ENCODE measurements at places on chromosomes 12 and 14.

DNA sequence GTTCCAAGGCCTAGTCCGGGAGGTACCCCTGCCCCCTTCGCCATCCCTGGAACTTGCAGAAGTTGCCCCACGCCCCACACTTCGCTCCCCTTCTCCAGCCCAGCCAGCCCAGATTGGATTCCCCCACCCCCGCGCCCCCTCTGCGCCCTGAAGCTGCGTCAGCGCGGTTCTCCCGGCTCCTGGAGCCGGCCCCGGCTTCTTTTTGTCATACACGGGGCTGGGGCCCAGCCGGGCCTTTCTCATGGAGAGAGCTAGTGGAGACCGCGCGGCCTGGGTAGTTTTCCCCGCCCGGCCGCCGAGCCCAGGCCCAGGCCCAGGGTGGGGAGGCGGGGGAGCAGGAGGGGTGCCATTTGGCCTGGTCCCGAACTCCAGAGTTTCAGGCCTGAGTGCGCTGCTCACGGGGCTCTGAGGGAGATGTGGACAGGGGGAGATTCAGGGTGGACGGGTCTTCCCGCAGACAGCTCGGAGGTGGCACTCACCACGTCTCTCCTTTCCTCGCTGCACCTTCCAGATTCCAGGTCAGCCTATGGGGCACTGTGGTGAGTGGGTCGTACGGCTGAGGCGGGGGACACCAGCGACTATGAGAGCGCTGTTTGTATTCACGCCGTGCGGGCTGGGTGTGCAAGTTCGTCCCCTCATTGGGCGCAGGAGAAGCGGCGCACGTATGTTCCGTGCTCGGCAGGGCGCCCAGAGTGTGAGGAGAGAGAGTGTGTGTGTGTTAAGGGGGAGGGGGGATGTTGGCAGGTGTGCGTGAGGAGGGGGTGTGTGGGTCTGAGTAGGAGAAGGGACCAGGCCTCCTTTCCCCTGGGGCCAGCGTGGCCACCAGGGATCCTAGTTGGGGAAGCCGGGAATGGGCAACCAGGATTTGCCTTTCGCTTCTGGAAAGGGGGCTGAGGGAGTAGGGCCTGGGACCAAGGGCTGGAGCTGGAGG lies 785 bp upstream of the LHX5 start:
- DNase-seq: no peak

DNA sequence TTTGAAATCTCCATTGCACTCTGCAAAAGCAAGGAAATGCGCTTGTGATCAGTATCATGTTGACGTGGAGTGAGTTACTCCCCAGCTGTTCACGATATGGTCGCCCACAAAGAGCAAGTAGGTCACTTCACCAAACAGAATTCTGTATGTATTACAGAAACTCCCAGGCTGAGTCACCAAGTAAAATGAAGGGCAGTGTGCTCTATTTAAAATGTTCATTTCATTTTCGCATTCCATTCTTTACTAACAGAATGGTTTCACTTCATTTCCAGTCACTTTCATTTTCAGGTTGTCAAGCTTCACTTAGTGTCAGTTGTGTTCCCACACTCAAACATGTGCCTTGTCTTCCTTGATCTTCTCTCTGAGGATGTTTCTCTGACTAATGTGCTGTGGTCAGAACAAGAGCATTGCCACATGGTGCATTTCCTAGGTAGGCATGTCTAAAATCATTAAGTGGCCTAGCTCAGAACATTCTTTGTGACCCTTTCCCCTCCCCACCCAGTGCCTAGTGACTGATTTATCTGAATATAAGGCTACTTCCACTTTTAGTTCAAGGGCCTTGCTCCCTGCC lies 391.2 kb downstream of the RAD51B start:
- DNase-seq: peak; percentile 86

DNA sequence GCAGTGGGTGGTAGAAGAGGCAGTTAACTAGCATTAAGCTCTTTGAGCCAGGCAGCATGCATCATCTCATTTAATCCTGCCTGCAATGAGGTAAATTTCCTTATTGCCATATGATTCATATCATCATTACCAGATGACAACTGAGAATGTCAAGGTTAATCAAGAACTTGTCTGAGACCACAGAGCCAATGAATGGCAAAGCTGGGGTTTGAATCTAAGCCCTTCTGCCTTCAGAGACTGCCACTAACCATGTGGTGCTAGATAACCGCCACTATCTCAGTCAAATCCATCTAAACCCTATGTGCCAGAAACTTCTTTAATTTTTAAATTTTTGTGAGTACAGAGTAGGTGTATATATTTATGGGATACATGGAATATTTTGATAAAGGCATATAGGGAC lies 77.8 kb upstream of the GRIP1 start:
- no peak for DNase-seq

DNA sequence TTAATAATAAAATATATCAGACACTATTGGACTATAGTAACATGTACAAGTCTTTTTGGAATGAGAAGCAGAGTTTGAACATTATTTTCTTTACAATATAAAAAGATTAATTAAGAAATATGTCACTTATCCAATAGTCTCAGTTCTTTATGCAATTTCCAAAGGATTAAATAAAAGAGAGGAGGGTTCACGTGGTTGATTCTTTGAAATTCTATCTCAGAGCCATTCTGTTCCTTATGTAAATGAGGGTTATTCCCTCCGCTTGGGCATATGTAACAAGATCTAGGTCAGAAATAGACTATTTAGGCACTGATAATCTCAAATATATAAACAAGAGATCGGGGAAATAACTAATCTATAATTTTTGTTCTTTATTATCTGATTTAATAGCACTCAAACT lies 2.1 kb upstream of the TUBA1A start:
- no peak for DNase-seq

- DNase-seq: no peak
Observed at GRCh38 chr12:28313631-28314030, 123.4 kb downstream of the CCDC91 start.

GRCh38 chr14:48726080-48726642 lies 860.0 kb downstream of the RPS29 start:
- DNase-seq: no peak

DNA sequence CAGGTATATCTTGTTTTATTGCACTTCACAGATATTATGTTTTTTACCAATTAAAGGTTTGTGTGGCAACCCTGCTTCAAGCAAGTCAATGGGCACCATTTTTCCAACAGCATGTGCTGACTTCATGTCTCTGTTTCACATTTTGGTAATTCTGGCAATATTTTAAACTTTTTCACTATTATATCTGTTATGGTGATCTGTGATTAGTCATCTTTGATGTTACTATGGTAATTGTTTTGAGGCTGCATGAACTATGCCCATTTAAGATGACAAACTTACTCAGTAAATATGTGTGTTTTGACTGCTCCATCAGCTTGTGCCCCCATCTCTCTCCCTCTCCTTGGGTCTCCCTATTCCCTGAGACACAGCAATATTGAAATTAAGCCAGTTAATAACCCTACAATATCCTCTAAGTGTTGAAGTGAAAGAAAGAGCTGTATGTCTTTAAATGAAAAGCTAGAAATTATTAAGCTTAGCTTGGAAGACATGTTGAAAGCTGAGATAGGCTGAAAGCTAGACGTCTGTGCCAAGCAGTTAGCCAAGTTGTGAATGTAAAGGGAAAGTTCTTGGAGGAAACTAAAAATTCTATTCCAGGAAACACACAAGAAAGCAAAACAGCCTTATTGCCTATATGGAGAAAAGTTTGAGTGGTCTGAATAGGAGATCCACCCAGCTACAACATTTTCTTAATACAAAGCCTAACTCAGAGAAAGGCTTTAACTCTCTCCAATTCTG lies 365.1 kb downstream of the ATP23 start:
- DNase-seq: no peak

DNA sequence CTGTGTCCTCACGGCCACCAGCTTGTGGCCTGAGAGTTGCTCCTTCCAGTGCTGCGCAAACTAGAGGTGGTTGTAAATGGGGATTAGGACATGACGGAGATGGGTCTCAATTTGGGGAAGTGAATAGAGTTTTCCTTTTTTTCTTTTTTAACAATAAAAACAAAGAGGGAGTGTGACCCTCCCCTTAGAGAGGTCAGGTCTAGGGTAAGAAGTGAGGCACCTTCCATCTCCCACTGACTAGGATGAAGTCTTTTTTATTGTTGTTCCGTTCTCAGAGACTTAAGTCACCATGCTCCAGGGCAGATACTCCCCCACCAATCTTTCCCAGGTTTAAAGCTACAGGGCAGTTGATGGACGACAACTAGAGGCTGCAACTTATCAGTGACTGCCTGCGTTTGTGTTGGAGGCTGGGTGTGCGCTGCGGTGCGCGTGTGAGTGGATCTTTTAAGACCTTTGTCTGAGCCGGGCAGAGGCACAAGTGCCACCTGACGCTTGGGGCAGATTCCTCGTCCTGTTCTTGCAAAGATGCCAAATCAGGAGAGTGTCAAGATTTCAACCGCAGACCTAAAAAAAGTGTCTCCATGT lies 2.1 kb upstream of the GSC start:
- DNase-seq: no peak

DNA sequence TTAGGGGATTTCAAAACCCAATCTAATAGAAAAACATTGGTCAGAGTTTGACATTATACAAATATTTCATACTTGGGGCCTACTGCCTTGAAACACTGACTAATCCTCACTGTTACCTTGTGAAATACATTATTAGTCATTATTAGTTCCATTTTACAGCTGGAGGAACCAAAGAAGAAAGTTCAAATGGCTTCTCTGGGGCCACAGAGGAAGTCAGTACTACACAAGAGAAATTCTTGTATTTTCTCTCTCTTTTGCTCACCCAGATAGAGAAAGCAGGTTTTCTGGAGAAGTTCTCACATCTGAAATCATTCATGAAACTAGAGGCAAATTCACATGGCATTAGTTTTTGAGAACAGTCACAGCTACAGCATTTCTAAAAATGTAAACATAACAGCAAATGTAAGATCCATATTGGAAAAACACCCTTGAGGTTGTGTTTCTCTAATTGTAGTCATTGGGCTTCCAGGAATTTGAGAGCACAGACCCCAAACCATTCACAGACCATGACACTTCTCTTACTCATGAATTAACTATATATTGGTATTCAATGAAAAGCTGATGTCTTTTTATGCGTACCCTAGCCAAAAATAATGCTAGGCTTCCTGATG lies 83.0 kb downstream of the LLPH start:
- no peak for DNase-seq

GRCh38 chr12:115354007-115354890 lies 670.3 kb upstream of the TBX3 start:
- DNase-seq: peak; percentile 95

DNA sequence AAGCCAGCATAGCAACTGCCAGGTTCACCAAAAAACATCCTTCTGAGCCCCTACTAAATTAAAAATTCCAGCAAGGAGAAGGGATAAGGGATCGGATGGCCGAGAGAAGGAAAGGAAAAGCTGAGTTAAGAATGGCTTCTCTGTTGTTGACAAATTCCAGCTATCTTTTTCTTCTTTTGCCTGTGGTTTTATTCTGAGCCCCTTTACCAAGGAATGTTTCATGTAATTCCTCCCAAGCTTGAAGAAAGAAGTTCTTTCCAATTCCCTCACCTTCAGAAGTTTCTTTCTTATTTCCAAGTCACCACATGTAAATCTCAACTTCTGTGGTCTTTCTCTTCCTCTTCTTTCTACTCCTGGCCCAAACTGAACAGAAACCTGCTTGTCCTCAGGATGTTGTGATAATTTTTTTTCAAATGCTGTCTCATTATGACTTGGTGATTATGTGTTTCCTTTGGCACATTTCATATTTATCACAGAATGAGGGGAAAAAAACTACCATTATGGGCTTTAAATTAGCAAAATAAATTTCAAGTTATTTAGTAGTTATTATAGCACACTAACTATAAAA lies 40.0 kb downstream of the FGD6 start:
- DNase-seq: no peak

GRCh38 chr12:113889891-113890581 lies 76.1 kb downstream of the RBM19 start:
- no peak for DNase-seq

- no peak for DNase-seq
Observed at GRCh38 chr14:21352587-21352986, 31.2 kb downstream of the SUPT16H start.

- DNase-seq: no peak
Observed at GRCh38 chr12:3791256-3791874, 38.5 kb upstream of the CRACR2A start.

GRCh38 chr14:64732536-64733120 lies 28.4 kb downstream of the PLEKHG3 start:
- DNase-seq: no peak

DNA sequence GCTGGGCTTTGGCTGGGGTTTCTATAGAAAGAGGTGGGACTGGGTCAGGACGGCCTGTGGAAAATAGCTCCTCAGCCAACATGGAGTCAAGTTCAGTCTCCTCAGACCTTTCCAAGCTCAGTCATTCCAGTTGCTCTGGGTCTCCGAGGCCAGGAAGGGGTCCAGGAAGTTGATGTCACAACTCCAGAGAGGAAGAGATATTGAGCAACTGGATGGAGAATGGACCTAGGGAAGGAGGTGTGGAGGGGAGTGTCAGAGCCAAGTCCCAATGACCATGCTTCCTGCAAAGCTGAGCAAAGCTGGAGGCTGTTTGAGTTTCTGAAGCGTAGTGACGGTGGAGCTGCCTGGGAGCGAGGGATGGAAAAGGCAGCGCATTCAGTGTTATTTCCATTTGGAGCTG lies 86.1 kb downstream of the SLC24A4 start:
- DNase-seq: no peak

- DNase-seq: no peak
Observed at GRCh38 chr12:14846042-14846587, 2.8 kb upstream of the ART4 start.

DNA sequence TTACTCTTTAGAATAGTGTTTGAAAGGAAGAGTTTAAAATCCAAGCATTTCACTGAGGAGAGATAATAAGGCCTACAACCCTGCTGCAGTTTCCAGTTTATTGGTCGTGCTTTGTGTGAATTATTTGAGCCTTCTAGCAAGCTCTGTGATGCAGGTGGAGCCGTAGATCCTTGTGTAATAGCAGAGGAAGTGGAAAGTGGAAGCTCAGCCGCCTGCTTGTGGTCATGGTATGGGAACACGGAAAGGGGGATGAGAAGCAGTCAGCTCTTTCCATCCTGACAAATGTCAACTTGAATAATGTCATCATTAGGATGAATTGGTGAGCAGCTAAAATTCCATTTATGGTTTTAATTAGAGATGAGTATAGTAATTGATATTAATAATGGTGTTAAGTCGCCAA lies 29.1 kb downstream of the SYNE2 start:
- DNase-seq: no peak

GRCh38 chr14:87255058-87255457 lies 737.9 kb downstream of the GALC start:
- no peak for DNase-seq

Data from epithelial cell of prostate (primary cell).